ENCODE measurements at places on chromosomes 7 and 10. TPM values are rescaled to one million over a fixed set of nuclear protein-coding genes. Genes with fewer than 3 reads are reported as not detected.

Gene FBXO24
- total RNA-seq, result 0.66 TPM

Gene AQP1
- 420 TPM for total RNA-seq

Gene PIK3AP1
- 4.0 TPM for total RNA-seq

Gene ZNF727
- 5.1 TPM for total RNA-seq

Gene SLC16A12
- total RNA-seq, result 2.3 TPM

Gene TET1
- total RNA-seq, result 1.7 TPM

Gene MKI67
- total RNA-seq, result 0.09 TPM

Gene GHRHR
- not detected for total RNA-seq

Gene OGDHL
- 0.49 TPM for total RNA-seq

Gene IL15RA
- total RNA-seq, result 3.0 TPM

Gene SLC26A5
- total RNA-seq, result not detected

Gene WASL
- total RNA-seq, result 28.8 TPM

Gene RBP4
- total RNA-seq, result 0.76 TPM

Gene MYH16
- not detected for total RNA-seq

- H3K4me3 ChIP-seq, result no peak overlapping the region
- H3K4me1 ChIP-seq, result no peaks in the 10 kb centered on the region
- no peak overlapping the region for H3K27ac ChIP-seq
- no peaks in the 10 kb centered on the region for H3K36me3 ChIP-seq
Measured at GRCh38 chr7:147635288-147635687, 955.3 kb upstream of the C7orf33 start.

GRCh38 chr7:106966121-106966520 is 78.4 kb upstream of the PRKAR2B start:
- no peak overlapping the region for H3K27ac ChIP-seq
- no peak overlapping the region for H3K4me3 ChIP-seq
- no peak for DNase-seq

- H3K36me3 ChIP-seq, result no peaks in the 10 kb centered on the region
- no peak for DNase-seq
- no peaks in the 10 kb centered on the region for H3K27me3 ChIP-seq
- no peaks in the 10 kb centered on the region for H3K4me1 ChIP-seq
- H3K4me3 ChIP-seq, result no peak overlapping the region
Measured at GRCh38 chr10:60534761-60535389, 145.2 kb upstream of the ANK3 start.

DNA sequence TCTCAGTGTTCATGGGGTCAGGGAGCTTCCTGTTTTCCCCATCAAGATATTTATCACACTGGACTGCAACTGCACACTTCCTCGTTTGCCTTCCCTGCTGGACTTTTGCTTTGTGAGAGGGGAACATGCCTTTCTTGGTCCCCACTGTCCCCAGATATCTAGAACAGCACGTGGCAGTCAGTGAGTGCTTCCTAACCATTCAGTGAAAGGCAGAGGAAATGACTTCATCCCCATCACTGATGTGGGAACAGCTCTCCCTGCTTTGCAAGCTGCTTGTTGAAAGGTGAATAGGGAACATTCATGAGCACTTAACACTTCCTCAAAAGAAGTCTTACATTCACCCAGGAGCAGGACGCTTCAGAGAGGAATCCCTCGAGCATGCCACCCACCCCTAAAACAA is 135.4 kb downstream of the MYOF start:
- H3K27me3 ChIP-seq, result no peaks in the 10 kb centered on the region
- peaks cover 95% of the 10 kb centered on the region for H3K36me3 ChIP-seq
- no peak for DNase-seq
- H3K27ac ChIP-seq, result peak overlapping the region; percentile 20
- H3K4me3 ChIP-seq, result no peak overlapping the region

DNA sequence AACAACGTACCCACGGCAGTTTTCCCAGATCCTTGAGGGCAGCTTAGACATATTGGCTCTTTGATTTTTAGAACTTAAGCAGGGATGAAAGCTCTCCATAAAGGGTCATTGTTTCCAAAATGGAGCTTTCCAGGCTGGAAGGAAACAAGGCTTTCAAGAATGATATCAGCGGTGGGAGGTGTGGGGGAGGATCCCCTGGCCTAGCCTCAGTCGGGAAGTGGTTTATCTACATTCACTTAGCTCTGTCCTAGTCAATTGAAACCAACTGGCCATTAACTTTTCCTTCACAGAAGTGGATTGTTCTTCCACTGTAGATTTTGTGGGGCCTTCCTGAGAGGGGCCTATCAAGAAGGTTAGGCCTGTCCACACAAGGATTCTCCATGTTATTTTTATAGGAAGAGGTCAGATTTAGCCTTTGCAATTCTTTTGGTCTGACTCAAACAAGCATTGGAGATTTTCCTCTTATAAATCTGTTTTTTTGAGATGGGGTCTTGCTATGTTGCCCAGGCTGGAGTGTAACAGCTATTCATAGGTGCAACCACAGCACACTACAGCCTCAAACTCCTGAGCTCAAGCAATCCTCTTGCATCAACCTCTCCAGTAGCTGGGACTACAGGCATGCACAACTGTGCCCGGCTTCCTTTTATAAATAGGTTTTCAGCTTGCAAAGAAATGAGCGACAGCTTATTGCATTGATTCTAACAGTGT is 343.5 kb downstream of the LRMDA start:
- H3K36me3 ChIP-seq, result no peaks in the 10 kb centered on the region
- no peak for DNase-seq
- no peaks in the 10 kb centered on the region for H3K27me3 ChIP-seq

- peaks cover 19% of the 10 kb centered on the region for H3K4me1 ChIP-seq
- H3K27me3 ChIP-seq, result no peaks in the 10 kb centered on the region
- DNase-seq, result no peak
Measured at GRCh38 chr10:28328346-28328745, 25.5 kb upstream of the MPP7 start.

- DNase-seq, result no peak
- H3K36me3 ChIP-seq, result peaks cover 4% of the 10 kb centered on the region
- H3K4me1 ChIP-seq, result no peaks in the 10 kb centered on the region
- H3K27ac ChIP-seq, result no peak overlapping the region
- no peaks in the 10 kb centered on the region for H3K27me3 ChIP-seq
- H3K4me3 ChIP-seq, result no peak overlapping the region
Measured at GRCh38 chr7:117229350-117229749, 93.5 kb downstream of the WNT2 start.

- no peak for DNase-seq
- no peaks in the 10 kb centered on the region for H3K36me3 ChIP-seq
- H3K27me3 ChIP-seq, result no peaks in the 10 kb centered on the region
Measured at GRCh38 chr7:116692401-116693308, 20.7 kb downstream of the MET start.

- H3K27ac ChIP-seq, result no peak overlapping the region
- H3K4me1 ChIP-seq, result no peaks in the 10 kb centered on the region
- no peak for DNase-seq
- no peak overlapping the region for H3K4me3 ChIP-seq
Measured at GRCh38 chr10:126006906-126007305, 110.5 kb downstream of the FANK1 start.

GRCh38 chr10:94049911-94050310 is 56.2 kb downstream of the PLCE1 start:
- H3K36me3 ChIP-seq, result no peaks in the 10 kb centered on the region
- H3K27ac ChIP-seq, result no peak overlapping the region
- no peak for DNase-seq
- no peaks in the 10 kb centered on the region for H3K27me3 ChIP-seq

DNA sequence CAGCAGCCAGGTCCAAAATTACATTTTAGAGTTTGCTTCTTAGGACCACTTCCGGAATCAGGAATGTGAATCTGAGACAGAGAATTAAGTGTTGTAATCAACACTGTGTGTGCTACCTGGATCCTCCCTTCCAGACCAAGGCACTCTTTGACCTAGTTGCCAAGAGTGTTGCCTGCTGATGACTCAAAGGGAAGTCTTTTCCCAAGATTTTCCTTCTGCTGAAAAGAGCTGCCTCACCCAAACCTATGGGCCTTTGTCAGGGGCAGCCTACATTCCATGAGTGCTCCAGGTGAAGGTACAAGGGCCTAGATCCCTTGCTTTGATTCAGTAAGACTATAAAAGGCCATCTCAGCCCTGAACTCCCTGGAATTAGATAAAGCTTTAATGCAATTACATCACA is 712.5 kb upstream of the ANKRD30A start:
- DNase-seq, result no peak
- no peaks in the 10 kb centered on the region for H3K36me3 ChIP-seq
- H3K27ac ChIP-seq, result no peak overlapping the region
- no peak overlapping the region for H3K4me3 ChIP-seq
- no peaks in the 10 kb centered on the region for H3K4me1 ChIP-seq

- H3K36me3 ChIP-seq, result no peaks in the 10 kb centered on the region
- H3K27ac ChIP-seq, result no peak overlapping the region
- no peaks in the 10 kb centered on the region for H3K4me1 ChIP-seq
- no peak overlapping the region for H3K4me3 ChIP-seq
- no peak for DNase-seq
Measured at GRCh38 chr7:22871661-22872060, 49.0 kb upstream of the TOMM7 start.

DNA sequence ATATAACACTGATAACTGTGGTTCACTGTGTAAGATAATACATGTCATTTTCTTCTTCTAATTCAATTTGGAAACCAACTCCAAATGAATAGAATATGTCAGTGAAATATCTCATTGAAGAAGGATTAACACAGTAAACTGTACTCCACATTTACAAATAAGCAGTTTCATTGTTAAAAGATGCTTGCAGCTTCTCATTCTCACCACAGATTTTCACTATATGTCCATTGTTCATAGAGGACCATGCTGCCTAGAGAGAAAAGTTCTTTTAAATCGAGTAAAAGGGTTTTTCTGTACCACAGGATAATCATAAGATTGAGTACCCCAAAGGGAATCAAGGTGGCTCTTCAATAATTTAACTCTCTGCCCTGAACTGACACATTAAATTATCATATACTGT is 165.5 kb downstream of the LRRN3 start:
- no peak overlapping the region for H3K27ac ChIP-seq
- no peak for DNase-seq
- no peaks in the 10 kb centered on the region for H3K36me3 ChIP-seq
- H3K27me3 ChIP-seq, result no peaks in the 10 kb centered on the region

- H3K4me3 ChIP-seq, result peak overlapping the region; percentile 84
- DNase-seq, result peak; percentile 71
- H3K36me3 ChIP-seq, result no peaks in the 10 kb centered on the region
- H3K27ac ChIP-seq, result peak overlapping the region; percentile 67
Measured at GRCh38 chr7:35257251-35258124, 3.6 kb upstream of the TBX20 start.

GRCh38 chr7:75054744-75055143 is 18.9 kb downstream of the RCC1L start:
- peaks cover 94% of the 10 kb centered on the region for H3K36me3 ChIP-seq
- H3K27me3 ChIP-seq, result no peaks in the 10 kb centered on the region
- H3K4me1 ChIP-seq, result peaks cover 23% of the 10 kb centered on the region
- H3K27ac ChIP-seq, result peak overlapping the region; percentile 54
- DNase-seq, result peak; percentile 79
- no peak overlapping the region for H3K4me3 ChIP-seq

DNA sequence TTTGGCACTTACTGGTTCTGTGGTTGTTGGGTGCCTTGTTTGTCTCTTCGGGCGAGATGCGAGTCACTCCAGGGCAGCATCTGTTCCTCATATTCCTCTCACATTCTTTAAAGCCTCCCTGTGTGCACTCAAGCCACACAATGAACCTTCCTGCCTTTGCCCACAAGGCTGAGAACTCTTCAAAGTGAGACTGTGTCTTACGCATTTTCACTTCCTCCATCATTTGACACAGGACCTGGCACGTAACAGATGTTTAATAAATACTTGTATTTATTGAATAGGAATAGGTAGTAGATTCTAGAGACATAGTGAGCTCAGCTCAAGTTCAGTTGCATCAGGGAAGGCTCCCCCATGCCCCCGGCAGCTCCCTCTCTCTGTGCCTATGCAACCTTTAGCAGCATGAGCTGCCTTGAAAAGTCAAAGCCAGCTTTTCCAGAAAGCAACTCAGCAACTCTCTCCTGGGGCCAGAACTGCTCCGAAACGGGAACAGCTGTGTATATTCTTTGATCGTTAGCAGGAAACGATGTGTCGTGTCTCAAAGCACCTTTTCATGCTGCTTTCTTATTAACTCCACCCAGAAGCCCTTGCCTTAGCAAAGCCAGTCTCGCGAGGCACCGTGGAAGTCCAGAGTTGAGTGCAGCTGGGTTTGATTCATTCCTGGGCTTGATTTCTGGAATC is 97.5 kb downstream of the PFKFB3 start:
- no peaks in the 10 kb centered on the region for H3K4me1 ChIP-seq
- H3K27me3 ChIP-seq, result no peaks in the 10 kb centered on the region
- no peak overlapping the region for H3K27ac ChIP-seq
- no peaks in the 10 kb centered on the region for H3K36me3 ChIP-seq
- H3K4me3 ChIP-seq, result no peak overlapping the region

GRCh38 chr10:78045237-78045636 is 11.6 kb downstream of the RPS24 start:
- no peak overlapping the region for H3K27ac ChIP-seq
- no peaks in the 10 kb centered on the region for H3K27me3 ChIP-seq
- H3K4me1 ChIP-seq, result peaks cover 14% of the 10 kb centered on the region

DNA sequence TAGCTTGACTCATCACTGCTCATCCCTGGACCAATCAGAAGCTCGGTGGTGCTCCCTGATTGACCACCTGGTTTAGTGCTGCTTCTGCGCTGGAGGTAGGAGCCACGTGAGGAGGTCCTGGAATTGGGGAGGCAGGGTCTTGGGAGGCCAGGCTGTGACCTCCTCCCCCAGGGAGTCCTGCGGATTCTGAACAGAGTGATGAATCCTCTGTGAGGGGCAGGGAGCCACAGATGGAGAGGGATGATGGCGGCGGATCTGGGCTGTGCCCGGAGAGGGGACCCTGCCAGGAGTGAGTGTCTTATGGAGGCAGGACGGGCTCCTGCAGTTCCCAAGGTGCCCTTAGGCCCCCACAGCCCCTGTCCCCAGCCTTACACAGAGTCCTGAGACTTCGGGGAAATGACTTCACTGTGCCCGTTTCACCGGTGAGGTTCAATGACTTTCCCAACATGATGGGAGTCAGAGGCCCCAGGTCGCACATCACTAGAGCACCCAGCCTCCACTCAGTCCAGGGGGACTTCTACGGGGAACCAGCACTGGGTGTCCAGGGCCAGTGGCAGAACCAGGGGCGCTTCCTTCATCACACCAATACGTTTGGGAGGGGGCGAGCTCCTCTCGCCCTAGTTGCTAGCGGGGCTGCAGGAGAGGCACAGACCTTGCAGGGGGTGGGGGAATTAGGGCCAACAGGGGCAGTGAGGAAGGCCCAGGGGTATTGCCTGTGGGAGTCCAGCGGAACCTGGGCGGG is 48.9 kb downstream of the FKBP6 start:
- H3K27ac ChIP-seq, result no peak overlapping the region
- H3K4me3 ChIP-seq, result no peak overlapping the region
- H3K4me1 ChIP-seq, result no peaks in the 10 kb centered on the region
- H3K36me3 ChIP-seq, result no peaks in the 10 kb centered on the region
- no peak for DNase-seq

DNA sequence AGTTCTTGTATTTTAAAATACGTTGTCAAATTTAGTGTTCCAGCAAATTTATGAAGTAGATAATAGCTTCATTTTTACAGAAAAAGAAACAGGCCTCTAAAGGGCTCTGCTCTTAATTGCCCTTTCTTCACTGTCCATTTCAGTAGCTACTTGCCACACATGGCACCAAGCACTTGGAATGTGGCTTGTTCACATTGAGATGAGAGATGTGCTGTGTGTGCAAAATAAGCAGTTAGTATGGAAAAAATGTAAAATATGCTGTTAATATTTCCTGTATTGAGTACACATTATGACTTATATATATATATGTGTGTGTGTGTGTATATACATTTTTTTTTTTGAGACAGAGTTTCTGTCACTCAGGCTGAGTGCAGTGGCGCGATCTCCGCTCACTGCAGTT is 19.5 kb downstream of the RBM33 start:
- no peaks in the 10 kb centered on the region for H3K4me1 ChIP-seq
- peaks cover 24% of the 10 kb centered on the region for H3K36me3 ChIP-seq
- no peak overlapping the region for H3K4me3 ChIP-seq
- H3K27ac ChIP-seq, result no peak overlapping the region
- no peak for DNase-seq
- no peaks in the 10 kb centered on the region for H3K27me3 ChIP-seq

Measured in heart left ventricle (tissue), 16 donors.